Hematopoietic multipotent progenitor cell treated with erythropoietin and hydrocortisone succinate and interleukin-3 and kit ligand, for 15 days (in vitro differentiated cells): ENCODE measurements at places on chromosomes 7 and 10.

- DNase-seq = no peak
Observed at GRCh38 chr10:1425879-1426278, 311.4 kb downstream of the ADARB2 start.

DNA sequence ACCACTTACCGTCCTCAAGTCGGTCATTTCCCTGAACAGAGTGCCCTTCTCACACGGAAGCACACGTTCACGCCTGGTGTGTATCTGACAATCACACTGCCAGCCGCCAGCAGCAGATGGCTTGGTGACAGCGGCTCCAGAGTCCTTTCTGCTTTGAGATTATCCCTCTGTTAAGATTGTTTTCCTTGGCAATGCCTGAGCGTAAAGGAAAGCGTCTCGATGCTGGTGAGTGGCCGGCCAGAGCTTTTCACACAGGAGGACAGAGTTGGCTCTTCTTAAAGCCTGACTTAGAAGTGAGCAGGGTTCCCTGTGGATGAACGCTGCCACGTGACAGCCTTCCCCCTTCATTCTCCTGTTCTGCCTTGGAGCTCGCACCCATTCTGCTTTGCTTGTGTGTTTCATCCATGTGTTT lies 22.1 kb upstream of the PRKAR1B start:
- no peak for DNase-seq

GRCh38 chr10:127243490-127244272 lies 47.3 kb upstream of the INSYN2A start:
- DNase-seq = no peak

GRCh38 chr10:77101341-77101740 lies 536.3 kb downstream of the KCNMA1 start:
- no peak for DNase-seq

GRCh38 chr10:26556748-26557640 lies 118.9 kb downstream of the APBB1IP start:
- peak; percentile 11 for DNase-seq

- DNase-seq = no peak
Observed at GRCh38 chr10:49273082-49273465, 25.9 kb upstream of the C10orf71 start.

DNA sequence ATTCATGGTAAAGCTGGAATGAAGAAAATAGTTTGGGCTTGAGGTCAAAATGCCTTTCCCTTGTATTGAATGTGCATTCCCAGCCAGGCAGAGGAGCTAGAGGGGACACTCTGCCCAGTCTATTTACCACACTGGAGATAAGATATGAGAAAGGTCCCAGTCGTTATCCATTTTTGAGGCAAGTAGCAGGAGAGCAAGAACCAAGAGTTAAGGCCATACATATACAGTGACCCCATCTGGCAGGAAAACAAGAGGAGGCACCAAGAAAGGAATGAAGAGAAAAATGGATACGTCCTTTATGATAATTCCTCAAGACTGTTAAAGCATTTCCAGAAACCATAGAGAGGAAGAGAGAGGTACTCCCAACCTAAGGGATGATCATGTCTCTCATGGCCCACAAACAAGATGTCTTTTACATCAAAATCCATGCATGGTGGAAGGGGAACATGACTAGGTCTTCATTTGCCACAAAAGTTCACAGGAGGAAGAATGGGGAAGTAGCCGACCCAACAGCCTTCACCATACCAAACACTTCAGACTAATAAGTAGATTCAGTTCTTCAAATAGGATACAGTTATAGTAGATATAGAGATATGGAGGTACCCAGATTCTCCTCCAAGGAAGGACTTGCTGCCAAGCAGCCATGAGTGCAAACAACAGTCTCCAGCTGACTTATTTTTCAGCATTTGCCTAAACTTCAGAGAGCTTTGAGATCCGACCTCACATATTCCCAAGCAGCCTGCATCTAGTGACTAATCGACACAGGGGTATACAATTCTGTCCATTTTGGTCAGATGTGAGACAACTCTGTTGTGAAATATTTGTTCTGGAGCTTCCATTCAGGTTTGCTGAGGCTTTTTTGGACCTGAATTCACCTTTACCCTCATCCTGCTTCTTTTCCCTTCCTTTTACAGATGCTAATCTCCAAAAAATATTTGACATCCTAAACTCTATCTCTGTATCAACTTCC lies 61.1 kb upstream of the CCDC71L start:
- no peak for DNase-seq

DNA sequence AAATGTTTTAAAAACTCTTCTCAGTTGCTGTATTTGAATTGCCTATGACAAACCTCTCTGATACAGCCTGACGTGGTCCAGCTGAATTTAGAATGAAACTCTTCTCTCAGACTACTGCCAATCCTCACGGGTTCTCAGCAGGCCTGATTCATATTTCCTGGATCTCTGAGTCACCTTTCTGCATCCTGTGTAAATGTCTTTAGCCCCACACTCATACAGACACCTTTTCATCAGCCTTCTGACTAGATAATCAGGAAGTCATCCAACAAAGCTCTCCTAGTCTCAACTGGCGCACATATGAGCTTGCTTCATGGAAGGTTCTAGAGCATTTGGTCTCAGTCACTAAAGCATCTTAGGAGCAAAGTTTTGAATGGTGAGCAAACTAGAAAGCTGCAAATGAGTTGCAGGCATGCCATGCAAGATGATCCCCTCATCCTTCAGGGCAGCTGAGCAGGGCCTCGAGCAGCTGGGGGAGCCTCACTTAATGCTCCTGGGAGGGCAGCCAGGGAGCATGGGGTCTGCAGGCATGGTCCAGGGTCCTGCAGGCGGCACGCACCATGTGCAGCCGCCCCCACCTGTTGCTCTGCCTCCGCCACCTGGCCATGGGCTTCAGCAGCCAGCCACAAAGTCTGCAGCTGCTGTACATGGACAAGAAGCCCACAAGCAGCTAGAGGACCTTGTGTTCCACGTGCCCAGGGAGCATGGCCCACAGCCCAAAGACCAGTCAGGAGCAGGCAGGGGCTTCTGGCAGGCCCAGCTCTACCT lies 182.8 kb downstream of the ARHGAP12 start:
- DNase-seq = no peak

DNA sequence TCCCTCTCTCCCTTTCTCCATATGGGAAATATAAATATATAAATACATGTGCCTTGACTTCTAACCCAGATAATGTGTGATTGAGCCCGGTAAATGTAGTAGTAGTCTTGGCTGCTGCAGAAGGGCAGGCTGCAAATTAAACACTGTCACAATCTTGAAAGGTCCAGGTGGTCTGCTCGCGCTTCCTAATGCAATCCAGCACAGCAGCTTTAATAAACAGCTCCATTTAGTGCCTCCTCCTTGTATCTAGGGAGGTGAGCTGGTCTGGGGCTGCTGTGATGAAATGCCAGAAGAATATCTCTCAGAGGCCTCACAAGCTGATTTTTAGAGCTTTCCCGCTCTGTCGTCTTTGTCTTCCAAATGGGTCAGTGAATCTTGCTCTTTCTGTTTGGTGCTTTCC lies 782 bp downstream of the POU6F2 start:
- DNase-seq = no peak

GRCh38 chr10:13016886-13017285 lies 15.4 kb upstream of the CCDC3 start:
- DNase-seq = no peak

- no peak for DNase-seq
Observed at GRCh38 chr7:74185636-74186035, 11.5 kb downstream of the EIF4H start.

- no peak for DNase-seq
Observed at GRCh38 chr7:105496521-105496920, 25.6 kb downstream of the PUS7 start.

GRCh38 chr7:22589641-22590201 lies 89.7 kb upstream of the STEAP1B start:
- DNase-seq = no peak

- no peak for DNase-seq
Observed at GRCh38 chr7:128697302-128697905, 25.3 kb downstream of the GARIN1A start.

- no peak for DNase-seq
Observed at GRCh38 chr10:79490400-79491142, 21.8 kb upstream of the EIF5AL1 start.

- DNase-seq = no peak
Observed at GRCh38 chr7:739983-740942, 13.2 kb upstream of the PRKAR1B start.

DNA sequence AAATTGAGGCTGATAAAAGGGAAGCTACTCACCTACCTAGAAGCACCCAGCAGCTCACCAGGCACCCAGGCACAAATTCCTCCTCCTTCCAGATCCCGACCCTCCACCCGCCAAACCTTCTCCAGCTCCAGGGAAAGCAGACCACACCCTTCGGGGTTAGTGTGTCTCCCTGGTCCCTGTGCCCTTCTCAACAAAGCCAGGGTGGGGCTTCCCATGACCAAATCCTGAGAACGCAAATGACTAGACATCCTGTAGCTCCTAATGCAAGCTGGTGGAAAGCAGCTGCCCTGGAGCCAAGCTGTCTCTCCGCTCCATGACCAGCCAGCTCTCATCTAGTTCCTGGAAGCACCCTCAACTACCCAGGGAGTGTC lies 4.4 kb downstream of the TBX20 start:
- DNase-seq = no peak

GRCh38 chr7:129556607-129557133 lies 54.3 kb downstream of the SMKR1 start:
- no peak for DNase-seq

DNA sequence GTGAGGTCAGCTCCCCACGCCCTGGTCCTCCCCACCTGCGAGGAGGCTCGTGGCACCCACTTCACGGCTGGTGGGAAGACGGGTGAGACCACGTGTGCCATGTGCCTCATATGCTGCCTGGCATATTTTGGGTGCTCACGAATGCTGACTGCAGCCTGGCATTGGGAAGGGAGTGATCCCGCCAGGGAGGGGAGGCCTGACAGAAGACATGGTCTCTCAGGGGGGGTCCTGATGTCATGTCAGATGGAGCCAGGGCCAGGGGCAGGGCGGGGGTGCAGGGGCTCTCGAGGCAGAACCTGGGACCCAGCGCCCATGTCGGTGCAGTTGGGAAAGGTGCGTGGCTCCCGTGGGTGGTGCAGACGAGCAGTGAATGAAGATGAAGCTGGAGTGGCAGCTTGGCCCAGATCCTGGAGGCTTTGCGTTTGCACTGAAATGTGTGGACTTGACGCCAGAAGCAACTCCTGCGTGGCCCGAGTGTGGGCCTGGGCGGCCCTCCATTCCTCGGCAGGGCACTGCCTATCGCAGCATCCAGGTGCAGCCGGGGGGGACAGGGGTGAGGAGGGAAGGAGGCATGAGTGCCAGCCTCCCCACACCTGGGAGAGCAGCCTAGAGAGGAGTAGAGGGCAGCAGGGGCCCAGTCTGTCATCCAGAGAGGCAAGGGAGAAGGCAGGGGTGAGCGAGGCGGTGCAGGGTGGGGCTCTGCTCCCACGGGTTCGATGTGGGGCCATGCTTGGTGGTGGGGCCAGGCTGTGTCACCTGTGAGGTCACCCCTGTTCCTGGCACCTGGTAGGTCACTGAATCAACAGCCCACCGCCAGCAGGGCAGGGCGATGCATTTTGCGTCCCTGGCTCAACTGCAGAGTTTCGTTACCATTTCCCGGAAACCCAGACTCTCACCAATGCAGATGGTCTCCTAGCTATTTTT lies 385.6 kb downstream of the DNAJB6 start:
- DNase-seq = no peak

GRCh38 chr10:125087191-125087896 lies 73.0 kb downstream of the CTBP2 start:
- no peak for DNase-seq

DNA sequence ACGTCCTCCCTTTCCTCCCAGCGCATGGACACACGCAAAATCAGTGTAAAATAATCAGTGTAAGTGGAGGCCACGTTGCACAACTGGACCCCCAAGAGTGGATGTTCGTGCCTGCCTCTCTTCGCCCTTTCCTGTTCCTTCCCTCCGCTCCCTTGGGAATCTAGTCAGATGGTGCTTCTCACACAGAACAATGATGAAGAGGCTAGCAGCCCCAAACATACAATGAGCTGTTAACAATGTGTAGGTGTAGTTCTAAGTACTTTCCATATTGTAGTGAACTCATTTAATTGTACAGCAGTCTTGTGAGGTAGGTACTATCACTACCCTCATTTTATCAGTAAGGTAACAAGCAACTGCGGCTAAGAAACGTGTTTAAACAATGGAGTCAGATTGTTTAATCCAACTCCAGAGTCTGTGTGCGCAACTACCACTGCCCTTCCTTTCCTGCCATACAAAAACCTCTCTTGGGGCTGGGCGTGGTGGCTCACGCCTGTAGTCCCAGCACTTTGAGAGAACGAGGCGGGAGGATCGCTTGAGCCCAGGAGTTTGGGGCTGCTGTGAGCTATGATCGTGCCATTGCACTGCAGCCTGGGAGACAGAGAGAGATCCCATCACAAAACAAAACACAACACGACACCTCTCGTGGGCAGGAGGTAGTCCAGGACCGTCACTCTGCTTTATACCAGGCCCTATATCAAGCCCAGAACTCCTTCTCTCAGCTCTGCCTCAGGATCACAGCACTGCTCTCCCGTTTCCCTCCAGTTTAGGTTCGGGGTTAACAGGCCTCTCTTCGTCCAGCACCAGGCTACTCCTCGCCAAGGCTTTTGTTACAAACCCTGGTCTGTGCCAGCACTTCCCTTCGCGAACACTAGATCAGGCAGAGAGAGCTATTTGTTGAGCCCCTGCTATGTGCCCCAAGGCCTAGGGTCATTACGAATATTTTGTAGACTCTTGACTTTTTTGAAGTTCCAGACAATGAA lies 1.1 kb downstream of the FKBP9 start:
- DNase-seq = no peak

- no peak for DNase-seq
Observed at GRCh38 chr7:150383710-150384397, 4.7 kb downstream of the ZNF775 start.

DNA sequence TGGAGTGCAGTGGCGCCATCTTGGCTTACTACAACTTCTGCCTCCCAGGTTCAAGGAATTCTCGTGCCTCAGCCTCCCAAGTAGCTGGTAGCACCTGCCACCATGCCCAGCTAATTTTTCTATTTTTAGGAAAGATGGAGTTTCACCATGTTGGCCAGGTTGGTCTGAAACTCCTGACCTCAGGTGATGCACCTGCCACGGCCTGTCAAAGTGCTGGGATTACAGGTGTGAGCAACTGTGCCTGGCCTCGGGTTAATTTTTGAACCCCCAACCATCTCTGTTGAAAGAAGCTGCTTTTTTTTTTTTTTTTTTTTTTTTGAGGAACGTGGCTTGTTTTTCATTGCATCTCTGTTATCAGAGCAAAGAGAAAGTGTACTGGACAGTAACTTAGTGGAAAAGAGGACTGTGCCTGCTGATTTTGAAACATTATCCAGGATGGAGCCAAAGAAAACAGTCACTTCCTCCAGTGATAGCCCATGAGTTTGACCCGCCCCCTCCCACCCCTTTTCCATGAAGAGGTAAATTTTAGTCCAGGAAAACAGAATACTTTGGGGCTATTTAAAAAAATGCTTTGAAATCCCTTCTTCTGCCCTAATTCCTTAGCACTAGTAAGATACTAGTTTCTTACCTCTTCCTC lies 38.3 kb downstream of the WBP1L start:
- no peak for DNase-seq

GRCh38 chr7:69597278-69598076 lies 798 bp upstream of the AUTS2 start:
- DNase-seq = no peak

DNA sequence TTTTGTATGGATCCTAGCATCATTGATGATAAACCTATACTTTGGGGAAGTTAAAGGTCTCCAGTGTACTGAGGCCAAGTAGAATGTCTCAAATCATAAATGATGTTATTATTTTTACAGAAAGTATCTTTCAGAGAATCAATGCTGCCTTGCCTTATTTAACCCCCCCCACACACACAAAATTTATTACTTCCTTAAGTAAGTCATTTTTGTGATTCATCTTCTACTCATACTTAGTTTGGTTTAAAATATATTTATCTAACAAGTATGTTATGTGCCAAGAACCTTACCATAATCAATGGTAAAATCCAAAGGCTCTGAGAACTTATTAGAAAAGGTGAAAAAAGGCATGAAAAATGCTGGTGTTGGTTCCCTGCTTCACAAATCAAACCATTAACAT lies 18.8 kb upstream of the CLDN12 start:
- DNase-seq = no peak
